ENCODE measurements at places on chromosomes 5 and 9.

- DNase-seq: no peak
Observed at GRCh38 chr5:3356016-3356415, 239.6 kb upstream of the IRX1 start.

- DNase-seq: no peak
Observed at GRCh38 chr5:57246426-57246825, 72.6 kb downstream of the GPBP1 start.

GRCh38 chr9:110579034-110579861 lies at the start of gene SVEP1:
Gene SVEP1, minus strand, starts transcription at chr9:110579741. Its CDS starts 198 bp downstream, at chr9:110579543.
- DNase-seq: no peak

- no peak for DNase-seq
Observed at GRCh38 chr9:12162181-12162815, 530.9 kb upstream of the TYRP1 start.

- DNase-seq: no peak
Observed at GRCh38 chr9:70519912-70520724, 105.7 kb upstream of the KLF9 start.

GRCh38 chr9:121637713-121638220 lies 13.7 kb upstream of the DAB2IP start:
- no peak for DNase-seq

DNA sequence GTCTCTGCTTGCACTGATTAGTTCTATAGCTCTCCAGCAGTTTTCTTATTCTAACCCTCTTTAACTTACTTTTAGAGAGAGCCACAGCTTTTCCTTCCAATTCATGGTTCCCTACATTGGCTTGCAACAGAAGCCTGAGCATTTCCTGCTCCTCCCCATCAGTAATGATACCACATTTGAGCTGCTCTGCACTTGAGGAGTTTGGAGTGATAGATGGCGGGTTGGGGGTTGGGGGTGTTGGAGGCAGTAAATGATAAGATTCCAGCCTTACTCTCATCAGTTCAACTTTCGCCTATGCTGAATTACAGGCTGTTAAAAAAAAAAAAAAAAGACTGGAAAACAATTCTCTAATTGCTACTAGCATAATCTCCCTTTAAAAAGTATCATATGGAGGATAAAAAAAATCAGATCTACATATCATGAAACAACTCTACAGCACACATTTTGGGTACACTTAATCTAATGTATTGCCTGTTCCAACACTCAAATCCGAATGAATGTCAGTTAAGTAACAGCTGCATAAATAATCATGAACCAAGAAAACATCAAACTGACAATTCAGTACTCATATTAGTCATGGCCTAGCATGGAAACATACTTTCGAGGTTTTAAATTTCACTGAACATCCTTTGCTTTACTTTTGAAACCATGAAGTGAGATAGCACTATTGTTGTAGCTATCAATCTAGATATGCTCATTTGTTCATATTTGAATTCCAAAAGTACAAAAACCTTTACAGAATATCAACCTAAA lies 224.7 kb downstream of the NFIB start:
- no peak for DNase-seq

DNA sequence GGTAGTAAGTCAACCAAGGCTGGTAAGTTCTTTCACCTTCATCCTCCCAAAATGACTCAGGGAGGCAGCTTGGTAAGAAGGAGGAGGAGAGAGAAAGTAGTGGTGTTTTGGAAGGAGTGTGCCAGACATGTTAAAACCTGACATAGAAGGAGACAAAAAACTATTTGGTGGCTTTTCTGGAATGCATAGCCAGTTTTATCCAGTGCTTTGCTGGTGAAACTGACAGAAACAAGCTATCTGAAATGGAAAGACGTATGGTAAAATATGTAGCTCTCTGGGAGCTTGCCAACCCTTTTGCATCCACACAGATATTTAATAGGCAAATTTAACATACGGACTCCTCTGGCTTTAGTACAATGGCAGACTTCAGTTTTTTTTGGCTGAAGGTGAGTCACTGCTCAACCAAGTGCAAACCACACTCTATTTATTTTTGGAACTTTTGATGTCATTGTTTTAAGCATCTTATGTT lies 45.4 kb downstream of the RAB14 start:
- DNase-seq: no peak

DNA sequence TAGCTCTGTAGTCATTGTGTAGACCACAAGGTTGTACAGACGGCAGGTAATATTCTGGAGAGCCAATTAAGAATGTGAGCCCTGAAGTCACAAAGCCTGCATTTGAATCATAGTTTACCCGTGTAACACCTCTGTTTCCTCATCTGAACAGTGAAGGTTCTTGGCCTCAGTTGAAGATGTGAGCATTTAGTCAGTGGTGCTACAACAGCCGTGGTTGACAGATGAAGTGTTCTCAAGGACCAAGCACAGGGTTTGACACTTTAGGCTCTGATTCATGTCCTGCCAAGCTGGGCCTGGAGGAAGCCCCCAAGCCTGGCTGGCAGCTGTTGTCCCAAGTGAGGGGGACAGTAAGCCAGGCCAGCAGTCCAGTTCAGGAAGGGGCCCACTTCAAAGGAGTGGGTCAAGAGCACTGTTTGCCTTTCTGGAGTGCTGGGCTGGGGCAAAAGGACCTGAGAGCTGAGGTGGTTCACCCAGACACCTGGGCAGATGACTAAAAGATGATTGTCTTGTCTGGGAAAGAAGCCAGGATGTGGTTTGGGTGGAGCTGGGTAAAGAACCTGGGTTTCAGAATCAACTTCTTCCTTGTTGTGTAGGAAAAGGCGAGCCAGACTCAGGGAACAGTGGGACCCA lies 20.7 kb downstream of the FAXDC2 start:
- peak; percentile 3 for DNase-seq

DNA sequence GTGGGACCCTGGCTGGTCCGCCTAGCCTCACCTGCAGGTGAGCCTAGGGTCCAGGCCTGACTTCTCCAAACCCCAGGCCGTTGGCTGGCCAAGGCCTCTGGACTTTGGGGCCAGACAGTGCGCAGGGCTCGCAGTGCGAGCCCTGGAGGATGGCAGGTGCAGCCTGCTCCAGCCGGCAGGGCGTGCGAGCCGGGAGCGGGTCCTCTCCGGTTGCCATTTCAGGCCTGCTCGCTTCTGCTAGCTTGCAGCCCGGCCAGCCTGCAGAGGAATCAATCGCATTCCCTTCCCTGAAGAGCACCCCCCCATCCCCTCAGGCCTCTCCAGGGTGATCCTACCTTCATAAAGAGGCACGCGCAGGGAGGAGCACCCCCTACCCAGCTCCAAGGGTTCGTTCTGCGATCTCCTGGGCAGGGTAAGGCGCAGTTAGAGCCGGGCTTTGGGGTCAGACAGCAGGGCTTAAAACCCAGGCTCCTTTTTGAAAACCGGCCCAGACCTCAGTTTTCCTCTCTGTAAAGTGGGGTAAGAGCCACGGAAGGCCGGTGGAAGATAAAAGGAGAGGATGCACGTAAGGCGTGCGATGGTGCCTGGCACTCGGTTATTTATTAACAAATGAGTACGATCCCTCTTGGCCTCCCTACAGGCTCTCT lies 6.2 kb downstream of the BARHL1 start:
- DNase-seq: no peak

GRCh38 chr9:75455444-75455921 lies 367.2 kb downstream of the OSTF1 start:
- no peak for DNase-seq

Data from T-cell (primary cell).